ENCODE measurements at places on chromosomes 16 and 17.

- peak; percentile 4 for DNase-seq
Observed at GRCh38 chr16:74035816-74036215, 260.8 kb upstream of the PSMD7 start.

DNA sequence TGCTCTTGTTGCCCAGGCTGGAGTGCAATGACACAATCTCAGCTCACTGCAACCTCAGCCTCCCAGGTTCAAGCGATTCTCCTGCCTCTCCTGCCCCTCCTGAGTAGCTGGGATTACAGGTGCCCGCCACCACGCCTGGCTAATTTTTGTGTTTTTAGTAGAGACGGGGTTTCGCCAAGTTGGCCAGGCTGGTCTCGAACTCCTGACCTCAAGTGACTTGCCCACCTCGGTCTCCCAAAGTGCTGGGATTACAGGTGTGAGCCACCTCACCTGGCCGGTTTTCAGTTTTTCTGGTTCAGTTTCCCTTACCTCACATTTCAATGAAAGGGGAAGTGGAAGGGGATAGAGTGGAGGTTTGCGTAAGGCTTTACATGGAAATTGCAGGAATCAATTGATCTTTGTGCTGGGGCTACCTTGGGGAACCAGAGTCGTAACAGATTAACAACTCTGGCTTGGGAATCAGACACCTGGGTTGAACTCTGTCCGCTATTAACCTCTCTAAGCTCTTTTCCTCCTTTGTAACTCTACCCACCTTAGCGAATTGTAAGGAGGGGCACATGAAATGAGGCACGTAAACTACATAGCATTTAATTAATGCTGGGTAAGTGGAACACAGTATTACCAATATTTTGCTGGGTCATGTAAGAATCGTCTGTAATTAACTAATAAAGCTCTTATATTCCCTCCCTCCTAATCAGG, 3.2 kb downstream of the MPV17L start:
- no peak for DNase-seq

GRCh38 chr17:77817953-77818352, 140.6 kb upstream of the TNRC6C start:
- no peak for DNase-seq

DNA sequence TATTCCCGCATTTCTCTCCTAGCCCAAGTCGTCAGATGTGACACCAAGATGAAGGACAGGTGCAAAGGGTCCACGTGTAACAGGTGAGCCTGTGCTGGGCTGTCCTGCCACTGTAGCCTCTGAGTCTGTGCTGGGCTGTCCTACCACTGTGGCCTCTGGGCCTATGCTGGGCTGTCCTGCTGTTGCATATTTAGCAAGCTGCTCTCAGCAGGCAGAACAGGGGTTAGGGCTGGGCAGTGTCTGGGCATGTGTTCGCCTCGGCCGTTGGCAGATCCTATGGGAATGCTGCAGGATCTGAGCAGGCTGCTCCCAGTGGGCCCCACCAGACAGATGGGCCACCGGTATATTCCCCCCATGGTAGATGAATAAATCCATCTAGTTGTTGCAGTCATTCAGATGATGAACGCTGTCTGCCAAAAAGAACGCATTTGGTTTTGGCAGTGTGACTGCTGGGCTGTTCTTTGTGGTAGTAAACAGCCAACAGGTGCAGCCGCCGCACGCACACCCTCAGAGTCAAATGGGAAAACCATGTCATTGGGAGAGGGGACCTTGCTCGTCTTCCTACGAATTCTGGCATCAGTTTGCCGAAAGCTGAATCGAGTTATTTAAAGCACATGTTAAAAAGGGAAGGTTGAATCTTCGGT, 49.2 kb downstream of the CRISPLD2 start:
- DNase-seq, result no peak

GRCh38 chr16:28935924-28936783, 4.4 kb downstream of the CD19 start:
- DNase-seq, result peak; percentile 76

DNA sequence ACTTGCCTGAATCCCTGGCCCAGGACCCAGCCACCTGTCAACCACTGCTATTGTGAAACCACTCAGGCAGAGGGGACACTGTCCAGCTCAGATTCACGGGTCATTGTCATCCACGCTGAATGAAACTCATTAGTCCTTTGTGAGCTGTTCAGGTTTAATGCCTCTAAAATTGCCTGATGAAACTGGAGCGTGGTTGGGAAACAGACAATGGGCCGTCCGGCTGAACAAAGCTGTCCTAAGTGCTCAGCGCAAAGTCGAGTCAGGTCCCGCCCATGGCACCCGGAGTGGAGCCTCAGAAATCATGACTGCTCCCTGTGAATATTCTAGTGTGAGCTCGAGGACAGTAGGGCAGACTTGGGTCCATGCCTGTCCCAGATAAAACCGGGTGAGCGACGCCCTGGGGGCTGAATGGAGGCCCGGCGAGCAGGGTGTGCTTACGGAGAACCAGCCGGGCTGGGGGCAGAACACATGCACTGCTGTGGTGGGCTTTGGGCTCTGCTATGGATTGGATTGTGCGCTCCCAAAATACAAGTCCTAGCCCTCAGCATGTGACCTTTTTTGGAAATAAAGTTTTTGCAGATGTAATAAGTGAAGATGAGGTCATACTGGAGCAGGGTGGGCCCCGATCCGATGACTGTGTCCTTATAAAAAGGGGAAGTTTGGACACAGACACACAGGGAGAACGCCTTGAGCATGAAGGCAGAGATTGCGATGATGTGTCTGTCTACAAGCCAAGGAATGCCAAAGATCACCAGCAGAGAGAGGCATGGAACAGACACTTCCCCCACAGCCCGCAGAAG, 12.9 kb upstream of the CMIP start:
- DNase-seq, result peak; percentile 60

GRCh38 chr17:44492706-44493272, 10.4 kb downstream of the GPATCH8 start:
- DNase-seq, result no peak

- DNase-seq, result no peak
Observed at GRCh38 chr17:49696233-49696761, 11.5 kb downstream of the SLC35B1 start.

GRCh38 chr16:21101631-21102420, 48.8 kb downstream of the DNAH3 start:
- peak; percentile 25 for DNase-seq

DNA sequence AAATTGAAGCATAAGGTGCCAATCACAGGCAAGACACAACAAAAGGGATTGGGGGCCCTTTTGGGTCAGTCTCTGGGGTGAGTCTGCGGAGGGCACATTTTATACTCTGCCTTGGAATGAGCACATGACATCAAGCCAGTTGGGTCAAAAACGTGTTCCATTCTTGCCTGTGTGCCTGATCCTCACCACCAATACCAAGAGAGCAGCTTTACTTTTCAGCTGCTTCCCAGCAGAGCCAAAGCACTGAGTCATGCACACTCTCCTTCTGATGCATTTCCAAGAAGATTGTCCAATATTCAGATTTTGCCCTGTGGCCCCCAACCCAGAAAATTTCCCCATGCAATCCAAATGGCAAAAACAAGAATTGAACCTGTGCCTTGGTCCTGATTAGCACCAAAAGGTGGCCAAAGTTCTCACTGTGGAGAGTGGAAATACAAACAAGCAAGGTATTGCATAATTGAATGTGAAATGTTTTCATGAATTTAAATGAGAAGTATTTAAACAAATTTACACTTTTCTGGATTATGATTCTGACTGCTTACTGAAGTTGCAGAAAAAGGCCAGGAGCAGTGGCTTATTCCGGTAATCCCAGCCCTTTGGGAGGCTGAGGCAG, 217.8 kb upstream of the SOX9 start:
- peak; percentile 22 for DNase-seq

- DNase-seq, result no peak
Observed at GRCh38 chr17:33910200-33910857, 344.8 kb upstream of the CCL2 start.

- DNase-seq, result no peak
Observed at GRCh38 chr17:81503619-81504018, 9.0 kb downstream of the ACTG1 start.
